ENCODE measurements at places on chromosomes 5 and 9. TPM values are rescaled to one million over a fixed set of nuclear protein-coding genes. Genes with fewer than 3 reads are reported as not detected.

GRCh38 chr5:142202282-142202681 lies 93.7 kb downstream of the NDFIP1 start:
- DNase-seq, result no peak

GRCh38 chr5:135114759-135115158 lies 80.7 kb upstream of the PITX1 start:
- no peak for DNase-seq

DNA sequence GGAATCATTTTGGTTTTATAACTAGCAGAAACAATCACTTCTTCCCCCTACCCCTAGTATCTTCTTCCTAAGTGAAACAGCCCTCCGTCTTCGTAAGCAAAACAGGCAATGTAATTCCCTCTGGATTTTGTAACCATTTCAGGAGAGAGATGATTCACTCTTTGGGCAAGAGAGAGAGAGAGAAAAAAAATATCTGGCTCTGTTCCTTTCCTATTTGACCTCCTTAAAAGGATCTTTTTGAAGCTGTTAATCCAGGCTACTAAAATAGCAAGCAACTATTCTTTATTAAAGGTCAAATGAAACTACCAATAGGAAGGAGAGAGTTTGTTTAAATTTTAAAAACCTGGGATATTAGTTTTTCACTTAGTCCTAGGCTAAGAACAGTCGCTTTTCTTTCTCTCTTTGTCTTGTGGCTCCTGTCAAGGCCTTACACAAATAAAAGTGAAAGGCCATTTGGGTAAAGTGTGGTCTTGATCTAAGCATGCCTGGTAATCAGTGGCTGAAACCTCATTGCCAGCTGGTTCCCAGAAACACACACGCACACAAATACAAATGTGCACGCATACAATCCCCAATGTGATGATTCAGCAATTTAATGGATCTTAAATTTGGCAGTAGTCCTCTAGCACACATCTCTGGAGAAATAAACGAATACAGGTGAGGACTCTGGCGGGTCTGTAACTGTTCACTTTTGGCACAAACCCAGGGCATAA lies 70.2 kb downstream of the PRUNE2 start:
- DNase-seq, result no peak

GRCh38 chr9:2576631-2577030 lies 45.0 kb upstream of the VLDLR start:
- no peak for DNase-seq

DNA sequence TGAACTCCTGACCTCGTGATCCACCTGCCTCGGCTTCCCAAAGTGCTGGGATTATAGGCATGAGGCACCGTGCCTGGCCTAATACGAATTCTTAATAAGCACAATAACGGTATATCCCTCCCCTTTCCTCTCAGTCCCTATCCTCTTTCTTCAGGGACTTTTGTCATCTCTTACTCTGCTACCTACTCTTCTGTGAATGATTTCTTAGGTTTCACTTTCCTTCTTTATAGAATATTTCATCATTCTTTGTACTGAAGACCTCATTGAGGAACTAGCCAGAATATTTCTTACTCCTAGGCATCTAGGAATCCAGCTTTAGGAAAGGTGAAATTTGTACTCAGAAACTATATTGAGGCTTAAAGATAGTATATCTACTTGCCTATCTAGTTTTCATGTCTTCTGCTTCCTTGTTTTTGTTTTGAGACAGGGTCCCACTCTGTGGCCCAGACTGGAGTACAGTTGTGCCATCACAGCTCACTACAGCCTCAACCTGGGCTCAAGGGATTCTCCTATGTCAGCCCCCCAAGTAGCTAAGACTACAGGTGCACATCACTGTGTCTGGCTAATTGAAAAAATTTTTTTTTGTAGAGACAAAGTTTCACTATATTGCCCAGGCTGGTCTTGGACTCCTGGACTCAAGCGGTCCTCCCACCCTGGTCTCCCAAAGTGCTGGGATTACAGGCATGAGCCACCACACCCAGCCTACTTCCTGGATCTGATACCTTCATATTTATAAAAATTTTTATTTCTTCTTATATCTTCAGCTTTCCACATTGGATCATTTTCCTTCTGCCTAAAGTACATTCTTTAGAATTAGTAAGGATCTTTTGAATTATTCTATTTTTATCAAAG lies 69.7 kb downstream of the GPBP1 start:
- DNase-seq, result no peak

GRCh38 chr5:57891443-57891842 lies 408.8 kb upstream of the ACTBL2 start:
- DNase-seq, result no peak

Gene FAM200C
- 0.62 TPM for total RNA-seq

DNA sequence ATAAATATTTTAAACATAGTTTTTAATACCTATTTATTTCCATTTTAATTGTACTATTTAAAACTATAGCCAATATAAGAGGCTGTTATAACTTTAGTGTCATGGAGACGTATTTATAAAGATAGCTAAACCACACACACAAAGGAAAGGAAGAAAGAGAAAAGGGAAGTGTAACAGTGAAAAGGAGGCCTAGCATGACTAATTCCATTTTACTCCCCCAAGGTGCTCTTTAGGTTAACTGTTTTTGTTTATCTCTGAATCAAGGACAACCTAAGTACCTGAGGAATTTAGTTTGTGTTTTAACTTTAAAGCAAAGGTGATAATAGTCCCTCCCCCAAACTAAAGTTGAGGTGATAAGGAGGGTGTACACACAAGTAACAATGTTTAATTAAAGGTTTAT lies 1188.9 kb upstream of the C9orf72 start:
- DNase-seq, result no peak

Gene SLC6A7
- total RNA-seq, result not detected

DNA sequence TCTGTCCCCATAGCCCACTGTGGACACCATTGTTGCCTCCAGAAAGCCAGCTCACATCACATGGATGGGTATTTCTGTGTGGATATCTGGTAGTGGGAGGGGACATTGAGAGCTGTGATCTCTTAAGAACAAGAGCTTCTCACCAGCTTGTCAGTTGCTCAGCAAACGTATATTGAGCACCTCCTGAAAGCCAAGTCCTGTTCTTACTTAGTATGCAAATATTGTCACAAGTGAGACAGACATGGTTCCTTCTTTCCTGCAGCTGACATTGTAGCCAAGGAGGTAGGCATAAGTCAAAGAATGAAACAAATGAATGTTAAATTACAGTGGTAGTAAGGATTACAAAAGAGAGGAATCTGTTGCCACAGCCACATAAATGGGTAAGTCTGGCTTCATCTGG lies 3.8 kb downstream of the TCOF1 start:
- DNase-seq, result no peak

DNA sequence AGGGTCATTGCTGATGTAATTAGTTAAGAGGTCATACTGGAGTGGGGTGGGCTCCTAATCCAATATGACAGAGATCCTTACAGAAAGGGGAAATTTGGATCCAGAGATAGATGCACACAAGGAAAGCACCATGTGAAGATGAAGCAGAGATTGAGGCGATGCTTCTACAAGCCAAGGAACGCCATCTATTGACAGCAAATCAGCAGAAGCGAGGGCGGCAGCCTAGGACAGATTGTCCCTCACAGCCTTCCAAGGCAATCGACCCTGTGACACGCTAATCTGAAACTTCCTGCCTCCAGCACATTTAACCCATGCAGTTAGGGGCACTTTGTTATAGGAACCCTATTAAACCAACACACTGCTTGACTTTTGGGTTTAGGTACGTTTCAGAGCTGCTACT lies 285.1 kb upstream of the DAP start:
- DNase-seq, result no peak

DNA sequence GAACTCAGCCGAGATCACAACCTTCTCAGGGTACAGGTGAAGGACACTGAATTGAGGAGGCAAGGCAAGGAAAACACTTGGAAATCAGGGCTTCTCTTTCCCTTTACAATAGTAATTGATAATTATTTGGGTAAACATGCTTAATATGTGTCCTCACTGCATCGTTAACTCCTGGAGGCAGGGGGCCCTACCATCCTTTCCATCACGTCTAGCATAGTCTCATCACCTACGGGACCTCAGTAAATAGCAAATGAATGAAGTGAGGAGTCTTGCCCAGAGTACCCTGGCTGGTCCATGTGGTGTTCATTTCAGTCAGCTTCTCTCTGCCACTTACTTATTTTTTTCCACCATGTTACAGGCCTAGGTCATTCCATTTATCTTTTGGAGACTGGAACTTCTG lies 2.3 kb downstream of the F2RL1 start:
- DNase-seq, result no peak

Gene ASTN2
- total RNA-seq, result 4.1 TPM

DNA sequence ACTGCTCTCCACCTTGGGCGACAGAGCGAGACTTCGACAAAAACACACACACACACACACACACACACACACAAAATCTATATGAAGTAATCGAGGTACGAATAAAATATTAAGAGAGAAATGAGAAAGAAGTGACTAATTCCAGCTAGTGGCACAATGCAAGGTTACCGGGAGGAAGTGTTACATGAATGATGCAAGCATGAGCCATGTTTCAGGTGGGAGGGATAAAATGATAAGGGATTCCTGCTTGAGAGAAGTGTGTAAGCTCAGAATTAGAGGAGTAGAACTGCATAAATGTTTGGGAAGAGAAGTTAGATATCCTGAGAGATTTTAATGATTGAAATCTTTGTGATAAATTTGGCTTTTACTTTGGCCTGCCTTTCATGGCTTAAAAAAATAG lies 18.8 kb downstream of the HAPLN1 start:
- DNase-seq, result no peak

DNA sequence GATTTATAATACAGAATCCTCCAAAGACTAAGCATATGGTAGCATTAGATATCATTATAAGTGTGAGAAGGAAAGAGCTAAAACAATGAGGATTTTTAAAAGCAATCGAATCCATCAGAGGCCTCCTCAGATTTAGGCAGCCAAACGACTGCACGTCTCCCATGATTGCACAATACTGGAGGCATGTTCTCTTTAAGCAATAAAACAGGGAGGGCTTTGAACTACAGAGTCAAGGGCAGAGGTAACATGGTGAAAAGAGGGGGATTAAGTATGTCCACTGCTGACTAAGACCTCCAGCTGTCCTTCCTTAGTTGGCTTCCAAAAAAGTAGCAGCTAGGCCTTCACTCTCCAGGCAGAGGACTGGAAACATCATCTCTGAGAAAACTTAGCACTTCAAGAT lies 298.7 kb upstream of the RGMB start:
- DNase-seq, result no peak
